T-cell (primary cell): ENCODE measurements at places on chromosomes 5 and 9. TPM values are rescaled to one million over a fixed set of nuclear protein-coding genes. Genes with fewer than 3 reads are reported as not detected.

The FIBCD1 gene
- not detected for total RNA-seq

GRCh38 chr9:1303932-1304331, 253.8 kb downstream of the DMRT2 start:
- H3K4me3 ChIP-seq = no peak overlapping the region
- H3K36me3 ChIP-seq = no peaks in the 10 kb centered on the region
- no peaks in the 10 kb centered on the region for H3K4me1 ChIP-seq
- H3K27ac ChIP-seq = no peak overlapping the region
- no peak for DNase-seq

- no peaks in the 10 kb centered on the region for H3K27me3 ChIP-seq
- no peaks in the 10 kb centered on the region for H3K4me1 ChIP-seq
- no peaks in the 10 kb centered on the region for H3K36me3 ChIP-seq
- DNase-seq = no peak
Measured at GRCh38 chr9:137974746-137975526, 97.4 kb downstream of the CACNA1B start.

The UAP1L1 gene
- 14.5 TPM for total RNA-seq

DNA sequence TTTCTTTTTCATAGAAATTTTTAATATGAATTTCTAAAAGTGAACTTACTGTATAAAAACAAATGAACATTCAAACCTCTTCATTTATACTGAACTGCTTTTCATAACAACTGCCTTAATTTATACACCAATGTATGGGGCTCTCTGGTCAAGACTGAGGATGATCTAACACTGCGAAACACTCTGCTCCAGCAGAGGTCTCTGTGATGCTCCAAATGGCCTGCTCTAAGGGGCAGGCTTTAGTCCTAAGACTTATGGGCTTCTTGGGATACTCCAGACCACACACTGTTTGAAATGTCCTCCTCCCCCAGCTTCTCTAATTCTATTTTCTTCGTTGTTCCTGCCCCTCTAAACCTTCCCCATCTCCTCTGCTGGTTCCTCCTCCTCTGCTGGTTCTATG, 58.5 kb downstream of the LIFR start:
- no peaks in the 10 kb centered on the region for H3K4me1 ChIP-seq
- H3K4me3 ChIP-seq = no peak overlapping the region
- no peaks in the 10 kb centered on the region for H3K36me3 ChIP-seq

The SLIT3 gene
- total RNA-seq = 0.13 TPM

- H3K27me3 ChIP-seq = no peaks in the 10 kb centered on the region
- H3K36me3 ChIP-seq = no peaks in the 10 kb centered on the region
- DNase-seq = no peak
- H3K4me1 ChIP-seq = no peaks in the 10 kb centered on the region
Measured at GRCh38 chr5:179188636-179189035, 128.5 kb downstream of the ZNF354C start.

GRCh38 chr9:88789785-88790184, 201.5 kb upstream of the S1PR3 start:
- no peaks in the 10 kb centered on the region for H3K36me3 ChIP-seq
- DNase-seq = no peak
- no peak overlapping the region for H3K4me3 ChIP-seq
- H3K27ac ChIP-seq = no peak overlapping the region
- peaks cover 3% of the 10 kb centered on the region for H3K27me3 ChIP-seq

GRCh38 chr5:174282391-174282790, 236.9 kb downstream of the NSG2 start:
- no peak overlapping the region for H3K4me3 ChIP-seq
- H3K36me3 ChIP-seq = no peaks in the 10 kb centered on the region
- peaks cover 6% of the 10 kb centered on the region for H3K27me3 ChIP-seq
- H3K27ac ChIP-seq = no peak overlapping the region
- no peaks in the 10 kb centered on the region for H3K4me1 ChIP-seq

DNA sequence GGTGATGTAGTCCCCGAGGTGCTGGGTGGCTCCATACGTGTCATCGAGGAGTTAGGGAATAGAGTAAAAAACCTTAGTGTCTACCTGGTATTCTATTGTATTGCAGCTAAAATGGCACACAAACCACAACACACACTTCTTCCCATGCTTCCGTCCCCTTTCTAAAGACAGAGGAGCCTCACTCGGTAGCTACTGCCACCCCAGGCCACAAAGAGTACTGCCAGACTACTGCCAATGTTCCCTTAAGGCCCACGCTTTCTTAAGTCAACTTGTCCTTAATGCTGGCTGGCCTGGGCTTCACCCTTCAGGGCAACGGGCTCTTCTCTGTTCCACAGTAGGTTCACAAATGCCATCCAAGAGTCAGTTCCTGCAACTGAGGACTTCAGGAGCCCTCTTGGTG, 673.0 kb downstream of the ELAVL2 start:
- H3K36me3 ChIP-seq = no peaks in the 10 kb centered on the region
- DNase-seq = no peak
- no peak overlapping the region for H3K4me3 ChIP-seq
- no peak overlapping the region for H3K27ac ChIP-seq

DNA sequence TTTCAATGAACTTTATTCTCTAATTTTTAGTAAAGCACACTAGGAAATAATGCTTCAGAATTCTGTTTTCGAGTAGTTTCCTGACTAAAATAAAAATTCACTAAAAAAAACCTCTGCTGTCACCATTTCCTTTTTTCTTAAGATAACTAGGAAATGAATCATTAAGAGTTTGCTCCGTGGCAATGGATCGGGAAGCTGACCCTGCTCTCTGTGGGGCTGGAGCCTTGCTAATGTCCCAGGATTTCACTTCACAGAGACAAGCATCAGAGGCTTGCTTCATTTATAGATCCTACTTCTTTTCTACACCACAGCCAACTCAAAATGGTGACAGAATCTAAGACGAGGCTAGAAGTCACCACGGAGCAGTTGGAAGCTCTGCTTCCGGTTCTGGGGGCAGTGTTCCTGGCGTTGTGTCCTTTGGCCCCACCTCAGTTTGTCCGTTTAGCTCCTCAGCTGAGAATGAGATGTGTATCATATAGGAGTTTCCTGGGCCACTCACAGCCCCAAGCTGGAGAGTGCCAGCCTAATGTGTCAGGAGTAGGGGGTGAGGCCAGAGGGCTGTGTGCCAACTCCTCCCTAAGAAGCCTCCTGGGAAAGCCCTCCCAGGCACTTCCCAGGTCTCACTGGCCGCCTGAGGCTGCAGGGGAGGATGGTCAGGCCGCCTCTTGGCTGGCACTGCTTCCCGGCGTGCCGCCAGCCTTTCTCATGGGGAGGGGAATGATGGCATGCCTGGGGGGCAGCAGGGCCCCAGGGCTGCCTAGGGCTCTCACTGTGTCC, 19.6 kb downstream of the TENT4A start:
- DNase-seq = no peak
- peaks cover 16% of the 10 kb centered on the region for H3K4me1 ChIP-seq
- H3K36me3 ChIP-seq = peaks cover 5% of the 10 kb centered on the region
- H3K4me3 ChIP-seq = no peak overlapping the region
- H3K27me3 ChIP-seq = no peaks in the 10 kb centered on the region

The GMCL2 gene
- total RNA-seq = not detected
